Caki2 (cell line): ENCODE measurements at places on chromosomes 2 and 18. TPM values are rescaled to one million over a fixed set of nuclear protein-coding genes. Genes with fewer than 3 reads are reported as not detected.

Gene LYG1
- total RNA-seq: not detected in 2 replicates

Gene FAM110C
- 4.3 and 7.7 TPM in 2 replicates for total RNA-seq

Gene G6PC2
- total RNA-seq: not detected in 2 replicates

DNA sequence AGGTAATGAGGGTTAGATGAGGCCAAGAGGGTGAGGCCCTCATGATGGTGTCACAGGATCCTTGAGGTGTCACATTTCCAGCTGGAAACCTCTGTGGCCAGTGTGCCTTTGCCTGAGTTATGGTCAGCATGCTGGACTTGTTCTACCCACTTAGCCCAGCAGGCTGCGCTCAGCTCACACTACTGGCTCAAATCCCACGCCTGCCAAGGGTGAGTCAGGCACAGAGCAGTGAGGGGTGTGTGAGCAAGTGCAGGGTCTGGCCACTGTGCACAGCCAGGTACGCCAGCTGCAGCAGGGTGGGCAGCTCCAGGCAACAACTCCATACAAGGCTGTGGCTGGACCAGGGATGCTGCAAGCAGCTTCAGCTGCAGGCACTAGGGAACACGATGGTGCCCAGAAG is 616.6 kb upstream of the FSHR start:
- peak; percentile 29 for DNase-seq

DNA sequence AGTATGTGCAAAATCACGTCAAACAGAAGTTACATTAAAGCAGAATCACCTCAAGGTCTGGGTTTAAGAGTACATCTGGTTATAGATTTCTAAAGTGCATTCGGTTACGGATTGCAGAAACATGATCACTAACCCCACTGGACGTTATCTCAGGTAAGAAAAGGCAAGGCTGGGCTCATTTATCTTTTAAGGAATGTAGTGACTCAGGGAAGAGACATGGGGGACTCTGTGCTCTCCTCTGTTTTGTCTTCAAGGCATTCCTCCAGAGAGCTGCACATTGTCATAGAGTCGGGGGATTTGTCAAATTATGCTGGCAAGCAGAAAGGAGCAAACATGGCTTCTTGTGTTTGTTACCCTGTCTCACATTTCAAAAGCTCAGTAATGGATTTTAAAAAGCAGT is 14.3 kb downstream of the WDSUB1 start:
- DNase-seq: no peak

GRCh38 chr2:8015848-8016600 is 665.8 kb upstream of the ID2 start:
- DNase-seq: no peak

Gene SP140
- 3.7 TPM in 1 of 2 replicates, not detected in the other for total RNA-seq

Gene FLACC1
- total RNA-seq: 1.2 TPM in 1 of 2 replicates, not detected in the other

- no peak for DNase-seq
These were observed 135.1 kb downstream of the CELF4 start for GRCh38 chr18:37430357-37431076.

- no peak for DNase-seq
These were observed 168.7 kb downstream of the TCF4 start for GRCh38 chr18:55419132-55419946.

Gene BUB1
- total RNA-seq: 76.6 and 93.2 TPM in 2 replicates
